ENCODE measurements at places on chromosomes 11 and 22.

GRCh38 chr11:131186629-131187101 lies 183.8 kb upstream of the NTM start:
- DNase-seq = no peak

GRCh38 chr11:23318670-23319069 lies 458.4 kb upstream of the CCDC179 start:
- no peak for DNase-seq

- DNase-seq = no peak
These were observed 77.4 kb downstream of the MN1 start for GRCh38 chr22:27724157-27724556.

DNA sequence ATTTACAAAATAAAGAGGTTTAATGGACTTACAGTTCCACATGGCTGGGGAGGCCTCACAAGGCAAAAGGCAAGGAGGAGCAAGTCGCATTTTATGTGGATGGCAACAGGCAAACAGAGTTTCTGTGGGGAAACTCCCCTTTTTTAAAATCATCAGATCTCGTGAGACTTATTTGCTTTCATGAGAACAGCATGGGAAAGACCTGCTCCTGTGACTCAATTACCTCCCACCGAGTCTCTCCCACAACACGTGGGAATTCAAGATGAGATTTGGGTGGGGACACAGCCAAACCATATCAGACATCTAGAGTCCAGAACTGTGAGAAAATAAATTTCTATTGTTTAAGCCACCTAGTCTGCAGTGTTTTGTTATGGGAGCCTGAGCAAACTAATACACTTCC lies 80.8 kb downstream of the ME3 start:
- DNase-seq = no peak

DNA sequence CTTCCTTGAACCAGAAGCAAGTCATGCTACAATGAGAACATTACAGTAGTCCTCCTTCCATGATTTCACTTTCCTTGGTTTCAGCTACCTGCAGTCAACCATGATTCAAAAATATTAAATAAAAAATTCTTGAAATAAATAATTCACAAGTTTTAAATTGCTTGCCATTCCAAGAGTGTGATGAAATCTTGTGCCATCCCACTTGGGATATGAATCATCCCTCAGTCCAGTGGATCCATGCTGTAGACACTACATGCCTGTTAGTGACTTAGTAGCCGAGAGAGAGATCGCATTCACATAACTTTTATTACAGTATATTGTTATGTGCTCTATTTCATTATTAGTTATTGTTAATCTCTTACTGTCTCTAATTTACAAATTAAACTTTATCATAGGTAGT lies 6.0 kb downstream of the HOATZ start:
- DNase-seq = no peak

- DNase-seq = no peak
These were observed 17.8 kb upstream of the NEU3 start for GRCh38 chr11:74970852-74971395.

DNA sequence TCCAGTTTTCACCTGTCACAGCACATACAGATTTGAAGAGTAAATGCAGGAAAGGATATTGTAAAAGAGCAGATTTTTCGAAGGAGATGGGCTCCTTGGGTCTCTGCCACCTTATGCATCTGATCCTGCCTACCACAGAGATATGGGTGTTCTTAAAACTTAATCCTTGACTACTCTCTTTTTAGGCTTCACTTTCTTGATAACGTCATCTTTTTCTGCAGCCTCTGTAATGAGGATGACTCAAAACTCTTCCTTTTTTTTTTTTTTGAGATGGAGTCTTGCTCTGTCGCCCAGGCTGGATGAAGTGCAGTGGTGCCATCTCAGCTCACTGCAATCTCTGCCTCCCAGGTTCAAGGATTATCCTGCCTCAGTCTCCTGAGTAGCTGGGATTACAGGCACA lies 7.8 kb downstream of the PRR14L start:
- DNase-seq = no peak

- DNase-seq = peak; percentile 63
These were observed 1620.9 kb downstream of the FAM181B start for GRCh38 chr11:81112718-81113117.

DNA sequence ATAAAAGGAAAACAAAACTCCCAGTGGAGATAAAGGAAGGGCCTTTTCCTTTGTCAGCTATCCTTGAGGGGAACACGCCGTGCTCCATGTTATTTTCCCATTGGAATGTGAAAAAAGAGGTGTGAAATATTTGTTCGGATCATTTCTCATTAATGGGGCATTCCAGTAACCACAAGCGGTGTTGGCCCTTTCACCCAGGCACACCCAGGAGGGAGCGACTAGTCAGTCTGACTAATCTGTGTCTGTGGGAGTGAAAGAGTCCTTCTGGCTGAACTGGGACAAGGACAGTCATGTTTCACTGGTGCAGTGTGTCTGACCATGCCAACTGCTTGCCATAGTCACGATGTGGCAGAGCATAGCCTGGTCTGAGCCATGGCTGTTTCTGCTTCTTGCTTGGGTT lies 13.0 kb upstream of the MYEOV start:
- peak; percentile 71 for DNase-seq

- DNase-seq = no peak
These were observed 44.9 kb downstream of the OR4C46 start for GRCh38 chr11:54558919-54559318.

Data from HT-29 (cell line).